ENCODE measurements at places on chromosomes 12 and 14.

- DNase-seq, result no peak
These were observed 165.6 kb upstream of the TMCC3 start for GRCh38 chr12:94815958-94816357.

- no peak for DNase-seq
These were observed 14.5 kb upstream of the KRT83 start for GRCh38 chr12:52335598-52336262.

GRCh38 chr14:92463141-92463540, 50.4 kb upstream of the RIN3 start:
- DNase-seq, result no peak

GRCh38 chr12:6460751-6461371, 9.0 kb downstream of the TAPBPL start:
- no peak for DNase-seq

DNA sequence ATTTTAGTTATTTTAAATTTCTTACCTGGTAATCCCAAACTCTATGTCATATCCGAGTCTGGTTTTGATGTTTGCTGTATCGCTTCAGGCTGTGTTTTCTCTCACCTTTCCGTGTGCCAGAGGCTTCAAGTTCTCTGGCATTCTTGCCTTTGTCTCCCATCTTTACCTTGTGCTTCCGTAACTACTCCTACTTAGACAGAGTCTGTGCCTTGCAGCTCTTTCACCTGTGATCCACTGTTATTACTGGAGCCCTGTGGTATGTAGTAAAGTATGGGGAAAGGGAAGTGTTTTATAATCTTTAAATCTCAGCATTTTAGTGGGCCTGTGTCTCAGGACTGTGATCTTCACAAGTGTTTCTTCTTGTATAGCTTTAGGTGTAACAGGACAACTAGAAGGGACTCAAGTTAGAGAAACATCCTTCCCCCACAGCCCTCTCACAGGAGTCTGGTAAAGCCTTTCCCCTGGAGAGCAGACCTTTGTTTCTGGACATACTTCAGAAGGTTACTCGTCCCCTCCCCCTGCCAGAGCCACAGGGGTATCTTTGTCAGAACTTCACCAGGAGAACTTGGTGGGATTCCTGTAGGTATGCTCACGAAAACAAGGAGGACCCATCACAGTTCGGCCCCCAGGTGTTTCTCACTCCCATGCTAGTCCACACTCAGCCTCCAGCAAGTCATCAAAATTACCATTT, 11.1 kb downstream of the IFNG start:
- no peak for DNase-seq

- DNase-seq, result no peak
These were observed 271.0 kb upstream of the RTL1 start for GRCh38 chr14:101174522-101174838.

- DNase-seq, result no peak
These were observed 96.7 kb downstream of the TRHDE start for GRCh38 chr12:72368719-72369422.

DNA sequence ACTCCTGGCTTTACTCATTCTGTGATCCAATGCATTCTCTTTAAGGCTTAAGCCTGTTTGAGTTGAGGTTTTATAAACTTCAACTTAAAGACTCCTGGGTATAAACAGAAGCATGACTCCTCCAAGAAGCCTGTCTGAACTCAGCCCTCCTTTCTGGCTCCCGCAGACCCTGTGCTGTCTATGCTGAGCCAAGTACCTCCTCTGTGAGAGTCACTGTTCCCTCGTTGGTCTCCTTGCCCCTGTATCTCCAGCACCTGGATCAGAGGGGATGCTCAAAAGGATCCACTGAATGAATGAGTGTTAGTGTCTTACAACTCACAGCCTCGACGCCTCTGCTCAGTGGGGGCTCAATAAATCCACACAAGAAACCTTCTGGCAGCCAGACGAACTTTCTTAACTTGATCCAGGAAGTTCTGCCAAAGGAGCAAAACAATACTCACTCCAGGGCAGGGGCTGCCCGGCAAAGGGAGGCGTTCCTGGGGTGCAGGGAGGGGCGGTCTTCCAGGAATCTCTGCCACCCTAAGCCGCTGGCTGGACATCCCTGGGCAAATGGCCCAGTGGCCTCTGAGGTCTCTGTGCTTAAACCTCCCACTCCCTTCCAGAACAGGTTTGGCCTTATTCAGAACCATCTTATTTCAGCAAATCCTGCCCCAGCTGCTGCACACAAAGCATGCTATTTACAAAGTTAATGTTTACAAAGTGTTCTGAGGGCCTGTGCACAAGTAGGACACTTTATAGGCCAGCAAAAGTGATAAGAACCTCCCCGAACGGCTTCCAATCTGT, 32.9 kb downstream of the MAP1LC3B2 start:
- peak; percentile 72 for DNase-seq

DNA sequence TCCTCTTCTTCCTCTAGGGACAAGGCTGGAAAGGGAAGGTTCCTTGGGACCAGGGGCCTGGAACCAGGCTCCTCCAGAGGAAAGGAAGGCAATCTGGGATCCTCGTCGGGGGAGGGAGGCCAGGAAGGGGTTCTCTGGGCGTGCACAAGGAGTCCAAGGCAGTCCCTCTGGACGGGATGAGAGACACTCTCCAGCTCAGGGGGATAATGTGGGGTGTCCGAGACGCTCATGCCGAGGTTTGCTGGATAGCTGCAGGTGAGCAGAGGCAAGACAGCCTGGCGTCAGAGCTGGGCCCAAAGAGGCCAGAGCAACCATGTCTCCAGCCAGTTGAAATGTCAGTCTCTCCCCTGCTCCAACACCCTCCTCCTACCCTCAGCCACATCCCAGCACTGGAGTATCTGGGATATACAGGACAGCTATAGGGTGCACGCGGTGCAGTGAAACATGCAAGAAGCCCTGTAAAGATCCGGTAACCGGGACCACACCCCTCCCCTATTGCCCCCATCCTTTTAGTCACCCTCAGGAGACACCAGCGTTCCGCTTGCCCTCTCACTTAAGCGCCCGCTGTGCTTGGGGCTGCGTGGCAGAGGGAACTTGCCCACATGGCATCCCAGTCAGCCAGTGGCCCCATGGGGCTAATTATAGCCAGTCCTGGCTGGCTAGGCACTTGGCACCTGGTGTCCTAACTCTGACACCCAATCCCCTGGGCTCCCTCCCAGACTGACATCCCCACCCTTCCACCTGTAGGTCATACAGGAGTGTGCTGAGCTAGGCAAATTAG, at the start of gene KLHL33:
TSS of gene KLHL33 (minus strand) at position 585 of the 781 bp plus-strand sequence. CDS start at position 230, 355 bp downstream.
- no peak for DNase-seq

GRCh38 chr12:63940310-63941005, 96.0 kb downstream of the SRGAP1 start:
- DNase-seq, result peak; percentile 63
